Motor neuron (in vitro differentiated cells): ENCODE measurements at places on chromosomes 12 and 14. TPM values are rescaled to one million over a fixed set of nuclear protein-coding genes. Genes with fewer than 3 reads are reported as not detected.

DNA sequence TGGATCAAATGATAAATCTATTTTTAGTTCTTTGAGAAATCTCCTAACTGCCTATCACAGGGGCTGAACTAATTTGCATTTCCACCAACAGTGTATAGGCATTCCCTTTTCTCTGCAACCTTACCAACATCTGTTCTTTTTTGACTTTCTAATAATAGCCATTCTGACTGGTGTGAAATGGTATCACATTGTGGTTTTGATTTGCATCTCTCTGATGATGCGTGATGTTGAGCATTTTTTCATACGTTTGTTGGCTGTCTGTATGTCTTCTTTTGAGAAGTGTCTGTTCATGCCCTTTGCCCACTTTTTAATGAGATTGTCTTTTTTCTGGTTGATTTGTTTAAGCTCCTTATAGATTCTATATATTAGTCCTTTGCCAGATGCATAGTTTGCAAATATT lies 67.1 kb downstream of the IFNG-AS1 start:
- no peak for ATAC-seq

The CLEC2D gene
- 2.8 and 2.9 TPM in 2 replicates for total RNA-seq

The SMARCD1 gene
- 73.3 and 74.9 TPM in 2 replicates for total RNA-seq

GRCh38 chr12:132489078-132489601 lies 811 bp upstream of the FBRSL1 start:
- peak; percentile 2 for ATAC-seq

The KRT77 gene
- 0.09 and 0.31 TPM in 2 replicates for total RNA-seq

GRCh38 chr14:51939226-51939625 lies 50.1 kb upstream of the RTRAF start:
- no peak for ATAC-seq

GRCh38 chr14:98015921-98016320 lies 1218.7 kb downstream of the VRK1 start:
- no peak for ATAC-seq

The KRT75 gene
- 0.85 TPM in 1 of 2 replicates, not detected in the other for total RNA-seq

The PRPH gene
- 24.7 and 29.5 TPM in 2 replicates for total RNA-seq

- ATAC-seq: no peak
Measured at GRCh38 chr12:94553875-94554274, 94.2 kb upstream of the CEP83 start.

- no peak for ATAC-seq
Measured at GRCh38 chr12:553216-554000, 93.7 kb downstream of the B4GALNT3 start.

The CCDC184 gene
- 37.6 and 38.3 TPM in 2 replicates for total RNA-seq

The KERA gene
- not detected in 2 replicates for total RNA-seq

The CCDC60 gene
- 0.54 and 0.63 TPM in 2 replicates for total RNA-seq

The CLEC4D gene
- not detected in 2 replicates for total RNA-seq

DNA sequence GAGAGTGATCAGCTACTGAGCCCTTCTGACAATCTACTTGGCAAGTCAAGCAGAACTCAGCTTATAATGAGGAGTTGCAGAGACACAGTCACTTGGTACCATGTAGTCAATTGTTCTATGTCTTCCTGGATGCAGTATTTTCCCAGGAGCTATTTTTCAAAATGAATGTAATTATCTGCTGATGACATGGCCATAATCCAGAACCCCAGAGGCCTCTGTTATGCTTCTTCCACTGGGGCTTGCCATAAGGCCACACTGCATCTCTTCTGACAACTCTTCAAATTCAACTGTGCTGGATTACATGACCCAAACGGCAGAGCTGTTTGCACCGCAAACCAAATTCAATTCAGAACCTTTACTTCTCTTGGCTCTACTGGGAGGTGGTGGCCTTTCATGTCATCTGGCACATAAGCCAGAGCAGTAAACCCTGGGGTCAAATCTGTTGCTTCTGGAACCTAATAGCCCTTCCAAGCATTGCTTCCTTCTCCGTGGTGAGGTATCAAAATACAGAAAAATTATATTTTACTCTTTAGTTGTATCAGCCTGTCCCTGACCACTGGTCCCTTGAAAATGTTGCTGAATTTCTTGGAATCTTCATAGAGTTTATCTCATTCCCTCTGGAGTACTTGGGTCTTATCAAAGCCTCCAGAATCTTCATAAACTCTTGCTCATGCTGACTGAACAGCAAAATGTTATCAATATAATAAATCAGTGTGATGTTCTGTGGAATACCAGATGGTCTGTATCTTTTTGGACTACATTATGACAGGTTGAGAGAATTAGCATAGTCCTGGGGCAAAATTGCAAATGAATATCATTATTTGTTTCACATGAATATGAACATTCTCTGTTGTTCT lies 79.4 kb upstream of the DCN start:
- no peak for ATAC-seq

The RBP5 gene
- 1.4 and 1.7 TPM in 2 replicates for total RNA-seq

The KRT71 gene
- 0.17 TPM in 1 of 2 replicates, not detected in the other for total RNA-seq

The LUM gene
- total RNA-seq: 13.9 and 19.1 TPM in 2 replicates

- ATAC-seq: no peak
Measured at GRCh38 chr12:40634517-40635131, 57.6 kb upstream of the CNTN1 start.

DNA sequence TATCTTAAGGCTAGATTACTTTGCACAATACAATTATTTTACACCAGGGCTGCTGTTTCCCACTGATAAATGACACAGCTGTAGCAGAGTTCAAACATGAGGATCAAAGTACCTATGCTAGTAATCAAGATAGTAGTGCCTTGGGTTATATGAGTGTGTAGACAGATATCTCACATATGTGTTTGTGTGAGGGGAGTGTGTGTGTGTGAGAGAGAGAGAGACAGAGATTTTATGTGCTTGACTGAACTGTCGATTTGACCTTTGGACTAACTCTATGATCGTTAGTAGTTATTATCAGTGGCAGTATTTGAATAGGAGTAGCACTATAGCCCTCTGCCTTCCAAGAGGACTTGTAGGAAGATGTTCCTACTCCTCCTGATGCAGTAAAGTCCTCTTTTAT lies 15.5 kb downstream of the PLEKHA5 start:
- no peak for ATAC-seq

DNA sequence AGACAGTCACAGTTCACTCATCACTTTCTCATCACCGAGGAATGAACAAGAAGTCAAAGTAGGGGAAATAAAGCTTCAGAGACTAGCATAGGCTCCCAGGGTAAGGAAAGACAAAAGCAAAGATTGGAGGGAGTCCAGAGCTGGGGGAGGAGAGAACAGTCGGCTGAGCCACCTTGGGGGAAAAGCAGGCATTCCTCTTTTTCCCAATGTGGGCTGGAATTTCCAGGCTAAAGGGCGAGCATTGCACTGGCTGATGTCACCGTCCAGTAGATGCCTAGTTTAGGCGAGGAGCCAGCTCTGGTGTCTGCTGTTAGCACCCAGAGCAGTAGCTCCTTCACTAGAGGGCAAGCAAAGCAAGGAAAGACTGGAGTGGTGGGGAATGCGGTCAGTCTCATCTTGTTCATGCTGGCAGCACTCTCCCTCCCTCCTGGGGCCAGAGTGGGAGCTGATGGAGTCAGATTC lies 8.5 kb upstream of the KRT75 start:
- peak; percentile 5 for ATAC-seq

DNA sequence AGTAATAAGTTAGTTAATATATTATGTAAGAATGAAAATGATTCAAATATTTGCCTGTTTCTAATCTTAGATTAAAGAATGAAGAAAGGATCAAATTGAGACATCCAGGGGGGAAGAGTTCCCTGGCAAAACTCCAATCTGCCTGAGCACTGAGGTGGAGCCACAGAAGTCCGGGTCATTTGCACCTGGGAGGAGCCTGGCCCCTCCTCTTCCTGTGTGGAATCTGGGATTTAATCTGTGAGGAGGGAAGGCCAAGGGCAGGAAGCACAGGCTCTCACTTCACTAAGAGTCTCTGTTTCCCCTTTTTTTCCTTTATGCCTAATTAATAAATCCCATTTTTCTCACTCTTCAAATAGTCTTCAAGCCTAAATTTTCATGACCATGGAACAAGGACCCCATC lies 599.5 kb downstream of the FLRT2 start:
- no peak for ATAC-seq
